ENCODE measurements at places on chromosomes 4 and X.

DNA sequence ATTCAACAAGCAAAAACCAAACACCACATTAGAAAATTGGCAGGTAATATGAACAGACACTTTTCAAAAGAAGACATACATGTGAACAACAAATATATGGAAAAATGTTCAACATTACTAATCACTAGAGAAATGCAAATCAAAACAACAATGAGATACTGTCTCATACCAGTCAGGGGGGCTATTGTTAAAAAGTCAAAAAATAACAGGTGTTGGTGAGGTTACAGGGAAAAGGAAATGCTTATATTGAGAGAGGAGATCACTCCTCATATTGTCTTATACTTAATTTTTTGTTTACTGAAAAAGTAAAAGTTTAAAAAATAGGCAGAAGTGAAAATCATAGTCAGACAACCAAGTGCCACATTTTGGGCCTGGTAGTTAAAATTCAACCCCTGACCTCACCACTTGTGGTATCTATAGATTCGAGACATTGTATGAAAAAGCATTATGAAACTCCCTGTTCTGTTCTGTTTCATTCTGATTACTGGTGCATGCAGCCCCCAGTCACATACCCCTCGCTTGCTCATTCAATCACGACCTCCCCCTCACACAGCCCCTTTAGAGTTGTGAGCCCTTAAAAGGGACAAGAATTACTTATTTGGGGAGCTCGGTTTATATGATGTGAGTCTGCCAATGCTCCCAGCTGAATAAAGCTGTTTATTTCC lies 153.7 kb upstream of the FGF16 start:
- no peak for DNase-seq

DNA sequence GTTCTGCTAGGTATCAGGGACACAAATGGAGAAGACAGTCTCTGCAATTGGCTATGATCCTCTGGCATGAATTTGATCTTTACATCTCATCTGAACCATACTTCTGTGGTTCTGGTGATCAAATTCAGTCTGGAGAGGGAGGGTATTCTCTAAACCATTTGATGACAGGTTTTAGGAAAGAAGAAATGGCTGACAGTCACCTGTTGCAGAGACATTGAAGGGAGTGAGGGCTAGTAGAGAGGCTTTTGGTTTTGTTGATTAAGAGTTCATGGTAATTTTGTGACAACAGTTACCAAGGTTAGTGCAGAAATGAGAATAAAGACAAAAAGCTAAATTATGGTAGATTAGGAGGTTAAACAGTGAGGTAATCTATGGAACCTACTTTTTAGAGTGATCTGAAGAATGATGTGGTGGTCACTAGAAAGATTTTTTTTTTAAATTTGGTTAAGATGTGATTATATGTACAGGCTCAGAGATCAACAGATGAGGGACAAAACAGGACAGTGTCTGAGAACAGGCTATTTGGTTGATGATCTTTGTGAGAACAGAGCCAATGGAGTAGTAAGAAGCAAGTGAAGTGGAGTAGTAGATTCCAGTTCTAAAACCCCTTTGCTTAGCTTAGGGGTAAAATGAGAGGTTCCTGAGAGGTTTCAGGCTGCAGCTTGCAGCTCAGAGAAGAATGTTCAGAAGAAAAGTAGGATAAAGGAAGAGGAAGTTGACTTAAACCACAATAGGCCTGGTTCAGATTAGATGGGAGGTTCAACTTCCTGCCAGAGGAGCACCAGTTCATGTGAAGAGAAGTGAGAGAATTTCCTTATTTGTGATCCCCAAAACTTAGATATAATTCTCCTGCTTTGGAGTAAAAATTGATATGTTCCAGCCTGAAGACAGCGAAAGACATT lies 34.7 kb downstream of the VSIG4 start:
- DNase-seq = no peak

GRCh38 chrX:22585831-22586230 lies 313.1 kb downstream of the CBLL2 start:
- no peak for DNase-seq

DNA sequence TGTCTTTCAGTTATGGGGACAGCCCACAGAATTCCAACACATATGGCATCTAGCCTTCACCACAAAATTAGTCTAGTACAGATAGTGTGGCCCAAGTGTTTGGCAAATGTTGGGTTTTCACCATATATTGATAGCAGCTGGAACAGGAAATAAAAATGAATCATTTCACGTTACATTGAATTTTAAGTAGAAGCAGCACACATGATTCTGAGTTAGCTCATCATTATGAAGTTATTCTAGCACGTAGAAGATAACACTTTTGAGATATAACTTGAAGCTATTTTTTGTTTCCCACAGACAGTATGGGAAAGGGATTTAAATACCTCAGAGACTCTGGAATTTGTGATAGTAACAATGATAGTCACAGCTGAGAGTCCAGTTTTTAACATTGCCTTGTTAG lies 118.7 kb downstream of the FAT4 start:
- DNase-seq = no peak

DNA sequence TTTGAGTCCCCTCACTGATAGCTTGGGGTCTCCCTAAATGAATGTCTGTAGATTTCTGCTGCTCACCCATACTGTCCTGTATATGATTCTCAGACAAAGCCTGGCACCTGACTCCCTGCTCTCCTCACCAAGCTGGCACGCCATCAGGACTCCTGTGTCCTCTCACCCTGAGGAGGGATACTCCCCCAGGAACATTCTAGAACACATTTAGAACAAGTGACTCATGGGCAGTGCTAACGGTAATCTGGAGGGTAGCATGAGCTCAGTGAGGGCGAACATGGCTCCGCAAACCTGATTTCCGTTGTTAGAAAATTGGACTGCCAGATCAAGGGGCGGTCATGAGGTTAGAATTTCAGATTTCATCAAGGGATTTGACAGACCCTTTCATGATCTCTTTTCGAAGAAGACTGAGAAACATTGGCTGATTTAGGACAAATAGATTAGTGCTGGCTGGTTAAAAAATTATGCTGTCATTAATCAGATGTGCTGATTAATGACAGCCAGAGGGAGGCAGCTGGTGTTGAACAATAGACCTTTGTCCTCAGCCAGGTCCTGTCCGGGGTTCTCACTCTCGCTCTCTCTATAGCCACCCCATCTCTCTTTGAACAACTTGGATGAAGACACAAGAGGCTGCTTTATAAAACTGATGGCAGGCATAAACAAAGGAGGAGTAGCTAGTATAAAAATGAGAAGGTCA lies 244.3 kb downstream of the PTTG2 start:
- DNase-seq = no peak

GRCh38 chrX:110796407-110796697 lies 735 bp upstream of the CHRDL1 start:
- no peak for DNase-seq

GRCh38 chrX:68429216-68429615 lies 4.1 kb downstream of the OPHN1 start:
- peak; percentile 33 for DNase-seq

DNA sequence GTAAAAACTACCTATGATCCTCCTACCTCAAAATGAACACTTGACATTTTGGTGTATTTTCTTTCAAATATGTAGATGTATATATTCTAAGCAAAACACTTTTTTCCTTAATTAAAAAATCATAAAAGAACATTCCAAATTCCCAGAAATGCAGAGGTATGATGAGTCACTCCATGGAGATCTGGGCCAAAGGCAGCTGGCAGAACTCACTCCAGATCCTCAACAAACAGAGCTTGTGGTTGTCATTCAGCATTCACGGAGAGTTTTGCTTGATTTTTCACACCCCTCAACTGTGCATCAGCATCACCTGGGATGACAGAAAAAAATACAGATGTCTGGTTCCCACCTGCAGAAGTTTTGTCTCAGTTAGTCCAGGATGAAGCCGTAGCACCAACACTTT lies 144.6 kb downstream of the KIT start:
- no peak for DNase-seq

DNA sequence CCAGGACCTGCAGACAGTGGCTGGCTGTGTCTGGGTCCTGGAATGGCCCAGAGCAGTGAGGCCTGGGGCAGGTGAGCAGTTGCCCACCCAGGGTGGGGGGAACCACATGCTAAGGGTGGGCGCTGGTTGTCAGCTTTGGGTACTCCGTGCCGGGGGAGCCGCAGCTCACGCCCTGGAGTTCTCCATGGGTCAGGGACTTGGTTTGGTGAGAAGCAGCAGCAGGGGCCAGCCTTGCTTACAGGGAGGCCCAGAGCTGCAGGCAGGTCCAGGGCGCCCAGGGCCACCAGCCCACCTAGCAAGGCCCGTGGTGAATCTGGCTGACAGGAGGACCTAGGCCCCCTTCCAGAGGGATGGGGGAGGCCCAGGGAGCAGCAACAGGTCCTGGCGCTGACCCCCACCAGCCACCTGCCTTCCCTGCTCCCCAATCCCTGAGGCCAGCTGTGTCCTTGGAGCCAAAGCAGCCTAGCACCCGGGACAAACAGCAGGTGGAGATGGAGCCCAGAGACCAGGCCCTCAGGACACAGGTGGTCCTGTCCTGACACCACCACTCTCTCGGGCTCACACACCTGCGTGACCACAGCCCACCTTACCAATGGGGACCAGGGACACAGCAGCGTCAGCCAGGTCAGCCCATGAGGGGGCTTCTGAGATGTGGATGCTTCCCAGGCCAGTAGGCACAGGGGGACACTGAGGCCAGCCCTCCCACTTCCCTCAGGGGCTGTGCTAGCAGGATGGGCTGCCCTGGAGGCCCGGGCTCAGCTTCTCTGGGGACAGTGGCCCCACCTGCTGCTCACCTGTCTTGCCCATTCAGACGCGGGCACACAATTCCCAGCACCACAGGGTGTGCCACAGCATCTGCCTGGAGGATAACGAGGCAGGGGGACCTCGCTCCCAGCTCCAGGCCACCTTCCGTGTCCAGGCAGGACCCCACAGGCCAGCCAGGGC lies 3.5 kb downstream of the MXD4 start:
- DNase-seq = no peak

DNA sequence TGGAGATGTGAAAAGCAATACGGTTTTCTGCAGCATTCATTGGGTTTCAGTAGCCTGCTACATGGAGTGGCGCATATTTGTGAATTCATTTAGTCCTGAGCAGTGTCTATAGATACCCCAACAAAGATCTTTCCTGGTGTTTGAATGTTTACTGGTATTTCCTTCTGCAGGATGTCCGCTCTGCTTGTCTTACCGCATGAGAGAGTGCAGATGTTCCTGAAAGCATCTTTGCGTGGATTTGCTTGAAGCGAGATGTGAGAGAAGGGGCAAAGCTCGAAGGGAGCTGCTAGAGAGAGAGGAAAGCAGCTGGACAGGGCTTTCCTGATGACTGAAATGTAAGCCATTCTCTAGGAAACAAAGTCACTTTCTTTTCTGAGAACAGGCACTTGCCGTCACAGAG lies 40.9 kb upstream of the GYPA start:
- DNase-seq = no peak

GRCh38 chrX:12702509-12703091 lies 88.6 kb upstream of the PRPS2 start:
- no peak for DNase-seq

GRCh38 chr4:73275318-73275654 lies 16.7 kb upstream of the ANKRD17 start:
- DNase-seq = no peak

DNA sequence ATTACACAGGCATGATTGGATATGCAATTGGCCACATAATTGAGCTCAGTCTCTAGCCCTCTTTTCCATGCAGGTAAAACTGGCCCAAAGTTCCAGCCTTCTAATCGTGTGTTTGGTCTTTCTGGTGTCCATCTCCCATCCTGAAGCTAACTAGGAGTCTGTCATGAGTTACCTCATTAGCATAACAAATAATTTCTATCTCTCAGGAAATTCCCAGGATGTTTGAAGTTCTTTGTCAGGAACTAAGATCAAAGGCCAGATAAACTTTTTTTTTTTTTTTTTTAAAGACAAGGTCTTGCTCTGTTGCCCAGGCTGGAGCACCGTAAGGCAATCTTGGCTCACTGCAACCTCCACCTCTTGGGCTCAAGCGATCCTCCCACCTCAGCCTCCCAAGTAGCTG lies 15.8 kb downstream of the ATXN3L start:
- DNase-seq = no peak

GRCh38 chrX:102067966-102068723 lies 57.3 kb upstream of the TCEAL2 start:
- peak; percentile 57 for DNase-seq

GRCh38 chr4:133402616-133403015 lies 253.5 kb downstream of the PCDH10 start:
- peak; percentile 48 for DNase-seq

- DNase-seq = peak; percentile 43
Measured at GRCh38 chr4:176320976-176321361, 1.2 kb downstream of the SPCS3 start.
